Stimulated activated CD4-positive, alpha-beta T cell treated with anti-CD3 and anti-CD28 coated beads, Interleukin-12 subunit alpha, Interleukin-12 subunit beta, amount 100 ng/mL, for 48 hours (primary cell): ENCODE measurements at places on chromosomes 3 and 15.

DNA sequence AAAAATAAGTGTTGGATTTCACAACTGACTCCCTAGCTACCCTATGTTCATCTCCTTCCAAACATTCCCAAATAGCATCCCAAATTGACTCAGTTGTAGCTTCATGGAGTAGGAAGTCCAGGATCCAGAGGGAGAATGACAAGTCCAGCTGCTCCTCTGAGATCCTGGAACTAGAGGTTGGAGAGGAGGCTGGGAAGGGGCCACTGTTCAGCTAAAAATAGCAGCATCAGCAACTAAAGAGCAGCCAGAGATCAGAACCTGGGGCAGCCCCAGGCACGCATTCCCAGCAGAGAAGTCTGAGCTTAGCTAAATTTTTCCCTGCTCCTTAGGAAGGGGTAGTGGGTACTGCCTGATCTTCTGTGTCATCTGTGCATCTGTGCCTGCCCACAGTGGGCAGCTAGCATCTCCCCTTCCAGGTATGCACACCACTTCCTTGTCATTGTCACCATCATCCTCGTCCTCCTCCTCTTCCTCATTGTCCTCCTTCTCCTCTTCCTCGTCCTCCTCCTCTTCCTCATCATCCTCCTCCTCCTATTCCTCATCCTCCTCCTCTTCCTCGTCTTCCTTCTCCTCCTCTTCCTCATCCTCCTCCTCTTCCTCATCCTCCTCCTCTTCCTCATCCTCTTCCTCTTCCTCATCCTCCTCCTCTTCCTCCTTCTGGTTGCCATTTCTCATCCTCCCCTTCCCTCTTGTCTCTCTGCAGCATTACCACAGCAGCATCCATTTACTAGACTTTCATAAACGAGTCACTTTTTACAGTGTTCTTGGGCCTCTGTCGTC lies 152.3 kb upstream of the ROPN1 start:
- DNase-seq: no peak

GRCh38 chr3:52313774-52314188 lies 2.3 kb upstream of the DNAH1 start:
- DNase-seq: no peak

DNA sequence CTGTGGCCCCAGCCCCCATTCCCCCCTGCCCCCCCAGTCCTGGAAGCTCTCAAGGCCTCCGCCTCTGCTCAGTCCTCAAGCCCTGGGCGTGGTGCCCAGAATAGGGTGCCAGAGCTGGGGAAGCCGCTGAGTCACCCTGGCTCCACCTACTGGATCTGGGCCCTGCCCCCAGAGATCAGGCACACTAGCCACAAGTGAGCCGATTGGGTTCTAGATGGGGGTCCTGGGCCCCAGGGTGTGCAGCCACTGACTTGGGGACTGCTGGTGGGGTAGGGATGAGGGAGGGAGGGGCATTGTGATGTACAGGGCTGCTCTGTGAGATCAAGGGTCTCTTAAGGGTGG lies 5.7 kb downstream of the EIF4G1 start:
- no peak for DNase-seq

GRCh38 chr3:160184655-160185054 lies 40.6 kb upstream of the C3orf80 start:
- no peak for DNase-seq
